ENCODE measurements at places on chromosomes 2 and 18.
A peak's percentile ranks its signal among the peaks of the same experiment; 100 is the strongest.

GRCh38 chr2:127649684-127650040, 3.7 kb downstream of the GPR17 start:
- DNase-seq: peak; percentile 67

DNA sequence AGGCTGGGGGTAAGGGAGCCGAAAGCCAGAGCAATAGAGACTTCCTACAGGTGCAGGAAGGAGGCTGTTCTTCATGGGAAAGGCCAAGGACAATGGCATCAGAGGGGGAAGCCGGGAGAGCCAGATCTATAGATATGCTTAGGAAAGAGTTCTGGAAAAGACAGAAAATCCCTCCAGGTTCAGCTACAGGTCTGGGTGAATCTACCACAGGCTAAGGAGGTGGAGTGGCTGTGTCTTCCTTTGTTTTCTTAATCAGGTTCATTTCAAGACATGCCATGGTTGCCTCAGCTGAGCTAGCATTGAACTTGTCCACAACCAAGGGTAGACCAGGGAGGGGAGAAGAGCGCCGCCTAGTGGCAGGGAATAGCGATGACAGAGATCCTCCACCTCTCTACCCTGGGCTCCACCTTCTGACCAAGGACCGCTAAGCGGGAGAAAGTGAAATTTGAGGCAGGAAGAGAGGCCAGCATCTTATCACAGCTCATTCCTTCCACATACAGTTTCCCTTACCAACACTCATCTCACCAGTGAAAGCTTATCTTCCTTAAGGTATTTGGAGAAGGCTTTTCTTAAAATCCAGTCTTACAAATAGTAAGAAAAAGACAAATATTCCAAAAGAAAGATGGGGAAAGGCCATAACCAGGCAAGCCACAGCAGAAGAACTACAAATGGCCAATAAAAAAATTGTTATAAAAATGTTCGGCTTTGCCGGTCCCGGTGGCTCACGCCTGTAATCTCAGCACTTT, 74.2 kb downstream of the VIT start:
- peak; percentile 70 for DNase-seq

DNA sequence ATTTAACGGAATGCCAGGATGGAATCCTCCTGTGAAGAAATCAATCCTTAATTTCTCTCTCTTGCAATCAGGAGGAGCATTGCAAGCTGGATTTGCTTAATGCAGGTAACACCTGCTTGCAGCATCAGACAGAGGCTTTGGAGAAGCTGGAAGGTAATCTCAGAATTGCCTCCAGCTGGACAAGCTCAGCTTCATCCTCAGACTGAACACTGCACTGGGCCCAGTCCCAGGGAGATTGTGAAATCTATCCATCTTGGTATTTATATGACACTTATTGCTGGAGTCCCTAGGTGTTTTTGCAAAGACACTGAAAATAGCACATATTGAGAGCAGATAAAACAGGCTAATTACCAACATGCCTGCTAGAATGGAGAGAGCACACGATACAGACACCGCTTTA, 179.4 kb upstream of the SESTD1 start:
- DNase-seq: no peak

GRCh38 chr2:205613970-205614559, 68.2 kb upstream of the NRP2 start:
- DNase-seq: no peak

DNA sequence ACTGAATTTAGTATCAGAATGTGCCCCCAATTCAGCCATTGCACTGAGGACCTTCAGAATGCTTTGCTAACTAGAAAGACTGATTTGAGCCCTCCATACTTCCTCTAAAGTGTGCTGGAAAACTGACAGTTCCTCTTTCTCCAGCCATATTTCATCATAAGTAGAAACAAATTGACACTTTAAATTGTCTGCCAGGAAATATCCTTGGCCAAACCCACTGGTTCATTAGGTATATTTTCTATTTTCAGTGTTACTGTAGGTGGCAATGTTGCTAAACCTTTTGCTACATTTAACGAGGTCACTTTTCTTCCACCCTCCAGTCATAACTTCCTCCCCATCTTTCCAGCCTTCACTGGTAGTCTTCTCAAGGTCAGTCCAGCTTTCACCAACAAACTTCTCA, 21.5 kb downstream of the SP5 start:
- DNase-seq: no peak

GRCh38 chr2:175624785-175625184, 377.3 kb downstream of the LNPK start:
- DNase-seq: no peak

GRCh38 chr2:190789074-190790004, 91.3 kb upstream of the GLS start:
- no peak for DNase-seq
